ENCODE measurements at places on chromosomes 6 and 20.

DNA sequence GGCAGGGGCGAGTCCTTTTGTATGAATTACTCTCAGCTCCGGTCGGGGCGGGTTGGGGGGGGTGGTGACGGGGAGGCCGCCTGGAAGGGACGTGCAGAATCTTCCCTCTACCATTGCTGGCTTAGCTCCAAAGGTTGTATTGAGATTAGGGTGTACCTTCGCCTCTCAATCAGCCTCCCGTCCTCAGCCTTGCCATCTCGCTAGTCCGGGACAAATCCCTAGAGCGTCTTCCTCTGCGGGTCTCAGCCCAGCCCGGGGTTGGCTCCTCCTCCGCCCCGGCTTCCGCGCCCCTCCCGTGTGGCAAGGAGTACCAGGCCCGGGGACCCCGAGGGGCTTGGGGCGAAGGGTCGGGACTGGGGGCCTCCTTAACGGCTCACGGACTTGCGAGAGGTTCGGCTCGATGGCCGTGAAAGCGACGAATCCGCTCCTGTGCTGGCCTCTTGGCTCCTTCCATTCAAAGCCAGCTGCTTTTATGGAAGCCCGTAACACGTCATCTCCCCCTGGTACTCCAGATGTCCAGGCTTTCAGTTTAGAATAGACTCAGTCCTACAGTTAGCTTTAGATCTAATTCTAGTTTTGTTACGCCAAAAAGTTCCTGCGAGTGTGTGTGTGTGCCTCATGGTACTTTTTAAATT is 636 bp upstream of the EEF1A1 start:
- DNase-seq, result peak; percentile 74

GRCh38 chr6:43853066-43853650 is 83.1 kb downstream of the VEGFA start:
- DNase-seq, result no peak

DNA sequence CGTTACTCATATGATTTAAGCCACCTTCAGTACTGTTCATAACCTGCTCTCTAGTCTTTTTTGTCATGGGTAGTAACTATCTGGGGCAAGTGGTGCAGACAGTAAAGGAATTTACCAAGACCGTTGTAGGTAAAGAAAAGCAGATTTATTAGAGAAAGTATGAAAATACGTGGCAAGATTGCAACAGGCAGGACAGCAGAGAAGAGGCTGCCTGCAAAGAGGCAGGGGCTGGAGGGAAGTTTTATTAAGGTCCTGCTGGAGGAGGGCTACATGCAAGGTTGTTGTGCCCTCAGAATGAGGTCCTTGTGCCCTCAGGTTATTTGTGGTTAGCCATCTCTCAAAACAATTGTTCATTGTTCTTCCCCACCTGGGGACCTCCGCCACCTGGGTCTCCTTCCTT is 444.3 kb downstream of the BCKDHB start:
- no peak for DNase-seq

GRCh38 chr6:106626485-106626884 is 2.8 kb downstream of the RTN4IP1 start:
- DNase-seq, result no peak

Measured in NCI-H2171 (cell line).